Renal pelvis (tissue), 12 donors: ENCODE measurements at places on chromosomes 16 and 17. TPM values are rescaled to one million over a fixed set of nuclear protein-coding genes. Genes with fewer than 3 reads are reported as not detected.

DNA sequence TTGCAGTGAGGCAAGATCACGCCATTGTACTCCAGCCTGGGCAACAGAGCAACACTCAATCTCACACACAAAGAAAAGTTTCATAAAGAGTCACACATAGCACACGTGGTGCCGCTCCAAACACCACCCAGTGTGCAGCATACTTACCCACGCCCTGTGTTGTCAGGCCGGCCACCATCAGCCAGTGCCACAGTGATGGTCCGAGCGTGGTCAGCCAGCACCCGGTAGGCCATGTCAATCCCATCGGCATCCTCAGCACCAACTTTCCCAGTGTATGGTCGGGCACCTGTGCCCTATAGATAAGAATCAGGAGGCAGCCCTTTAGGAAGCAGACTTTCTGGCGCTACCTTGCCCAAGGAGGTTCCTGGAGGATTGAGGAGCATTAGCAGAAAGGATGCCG, 17.7 kb upstream of the EXOSC6 start:
- no peak for DNase-seq

GRCh38 chr17:73987845-73988509, 215.5 kb upstream of the RPL38 start:
- no peak for DNase-seq

DNA sequence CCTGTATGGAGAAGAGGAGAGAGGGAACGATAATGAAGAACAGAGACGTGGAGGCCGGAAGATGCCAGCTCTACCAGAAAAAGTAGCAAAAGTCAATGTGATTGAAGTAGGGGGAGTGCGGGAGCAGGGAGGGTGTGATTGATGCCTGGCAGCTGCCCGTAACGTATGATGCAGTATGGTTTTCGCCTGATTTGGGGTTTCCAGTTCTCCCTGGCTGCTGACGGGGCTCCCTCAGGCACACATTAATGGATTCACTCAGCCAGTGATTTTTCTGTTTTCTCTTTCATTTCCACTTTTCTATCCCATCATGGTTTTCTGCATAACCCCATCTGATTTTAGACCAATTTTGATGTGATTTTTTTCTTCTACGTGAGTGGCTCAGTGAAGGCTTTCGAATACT, 62.1 kb downstream of the PRKCA start:
- DNase-seq, result no peak

GRCh38 chr16:23535901-23536300, 21.2 kb downstream of the EARS2 start:
- DNase-seq, result no peak

DNA sequence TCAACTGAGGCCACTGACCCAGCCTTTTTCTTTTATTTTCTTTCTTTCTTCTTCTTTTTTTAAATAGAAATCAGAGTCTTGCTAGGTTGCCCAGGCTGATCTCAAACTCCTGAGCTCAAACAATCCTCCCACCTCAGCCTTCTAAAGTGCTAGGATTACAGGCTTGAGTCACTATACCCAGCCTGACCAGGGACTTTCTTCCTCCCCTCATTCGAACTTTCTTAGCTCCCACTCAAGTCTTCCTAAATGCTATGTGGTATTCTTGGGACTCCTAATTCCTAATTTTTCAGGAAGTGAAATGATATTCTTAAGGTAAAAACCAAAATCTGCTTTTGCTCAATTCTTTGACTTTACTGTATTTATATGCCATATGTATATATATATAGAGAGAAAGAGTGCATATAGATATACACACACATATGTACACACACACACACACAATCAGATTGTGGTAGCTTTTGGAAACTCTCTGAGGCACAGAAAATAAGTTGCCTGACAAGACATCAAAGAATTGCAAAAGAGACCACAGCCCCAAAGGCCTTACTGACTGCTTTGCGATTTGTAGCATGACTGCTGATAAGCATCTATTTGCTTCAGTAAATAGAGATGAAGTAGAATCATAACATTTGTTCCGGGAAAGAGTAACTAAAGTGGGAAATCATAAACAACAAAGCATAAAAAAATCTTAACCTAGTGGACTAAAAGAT, 9.5 kb upstream of the AMZ2 start:
- no peak for DNase-seq

DNA sequence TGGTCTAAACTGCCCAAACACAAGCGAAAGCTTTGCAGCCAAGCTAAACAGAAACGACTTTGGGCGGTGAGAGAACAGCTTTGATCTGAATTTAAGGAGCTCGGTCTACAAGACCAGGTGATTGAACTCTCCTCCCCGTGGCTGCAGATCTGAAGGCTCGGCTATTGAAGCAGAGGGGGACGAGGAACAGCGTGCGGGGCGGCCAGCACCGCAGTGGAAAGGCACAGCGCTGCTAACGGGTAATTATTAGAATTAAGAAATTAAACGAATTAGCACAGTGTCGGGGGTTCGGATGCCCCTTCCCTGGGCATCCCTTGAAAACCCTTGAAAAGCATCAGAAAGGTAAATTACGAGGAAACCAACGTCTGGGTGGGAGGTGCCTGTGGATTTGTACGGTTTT, 431 bp downstream of the TEKT3 start:
- no peak for DNase-seq

DNA sequence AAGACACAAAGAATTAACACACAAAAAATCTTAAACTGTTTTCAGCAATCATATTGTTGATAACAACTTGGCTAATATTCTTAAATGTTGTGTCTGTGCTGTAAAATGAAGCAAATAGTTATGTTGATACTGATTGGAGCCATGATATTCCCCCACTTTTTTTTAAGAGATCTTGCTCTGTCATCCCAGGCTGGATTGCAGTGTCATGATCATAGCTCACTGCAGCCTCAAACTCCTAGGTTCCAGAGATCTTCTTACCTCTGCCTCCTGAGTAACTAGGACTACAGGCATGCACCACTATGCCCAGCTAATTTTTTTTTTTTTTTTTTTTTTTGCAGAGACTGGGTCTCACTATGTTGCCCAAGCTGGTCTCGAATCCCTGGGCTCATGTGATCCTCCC, 26.0 kb downstream of the BBS2 start:
- DNase-seq, result no peak

The RGS11 gene
- polyA plus RNA-seq, result 1.9 TPM

The EXOC3L1 gene
- polyA plus RNA-seq, result 6.5 TPM

The MMP25 gene
- polyA plus RNA-seq, result 1.6 TPM

The CA7 gene
- polyA plus RNA-seq, result 0.73 TPM

The CHD9NB gene
- 13.6 TPM for polyA plus RNA-seq
